ENCODE measurements at places on chromosomes 5 and 9.

DNA sequence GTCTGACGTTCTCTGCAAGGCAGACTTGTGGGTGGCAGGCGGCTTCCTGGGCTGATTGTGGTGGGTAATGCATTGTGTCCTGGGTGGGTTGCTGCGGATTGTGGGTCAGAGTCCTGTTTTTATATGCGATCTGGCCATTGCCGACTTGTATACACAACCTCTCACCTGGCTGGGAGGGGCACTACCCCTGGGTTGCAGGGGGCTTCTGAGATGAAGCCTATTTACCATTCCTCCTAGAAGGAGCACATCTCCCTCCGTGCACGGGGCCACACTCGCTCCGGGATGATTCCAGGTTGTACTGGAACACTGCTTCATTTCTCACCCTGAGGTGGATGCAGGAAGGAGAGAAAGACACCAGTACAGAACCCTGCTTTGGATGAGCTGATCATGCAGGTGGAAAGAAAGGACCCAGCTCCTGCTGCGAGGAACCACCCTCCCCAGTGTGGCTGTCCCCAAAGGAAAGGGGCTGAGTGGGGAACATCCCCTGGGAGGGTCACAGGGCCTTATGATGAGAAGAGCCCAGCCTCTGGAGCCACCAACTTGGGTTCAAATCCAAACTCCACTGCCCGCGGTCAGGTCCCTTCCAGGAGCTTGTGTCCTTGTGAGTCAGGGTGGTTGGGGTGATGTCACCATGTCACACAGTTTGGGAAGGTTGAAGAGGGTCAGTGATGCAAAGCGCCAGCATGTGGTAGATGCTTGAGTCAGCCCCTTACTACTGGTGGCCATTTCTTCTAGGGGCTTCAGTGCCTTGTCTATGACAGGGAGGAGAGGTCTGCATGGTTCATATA is 151.8 kb upstream of the COL5A1 start:
- DNase-seq = no peak

GRCh38 chr9:126667190-126668055 is 53.7 kb downstream of the LMX1B start:
- peak; percentile 54 for DNase-seq

GRCh38 chr5:1554410-1554967 is 30.7 kb upstream of the LPCAT1 start:
- DNase-seq = no peak

DNA sequence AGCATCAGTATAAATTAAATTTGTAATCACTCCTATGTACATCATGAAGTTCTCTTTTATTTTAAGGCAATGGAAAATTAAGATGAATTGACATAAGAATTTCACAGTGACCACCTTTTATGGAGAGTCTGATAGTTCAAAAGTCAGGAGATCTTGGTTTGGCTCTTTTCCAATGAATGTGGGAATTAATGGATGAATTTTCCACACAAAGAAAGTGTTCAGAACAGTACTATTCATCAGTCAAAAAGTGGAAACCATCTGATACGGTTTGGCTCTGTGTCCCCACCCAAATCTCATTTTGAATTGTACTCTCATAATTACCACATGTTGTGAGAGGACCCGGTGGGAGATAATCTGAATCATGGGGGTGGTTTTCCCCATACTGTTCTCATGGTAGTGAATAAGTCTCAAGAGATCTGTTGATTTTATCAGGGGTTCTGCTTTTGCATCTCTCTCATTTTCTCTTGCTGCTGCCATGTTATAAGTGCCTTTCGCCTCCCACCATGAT is 24.5 kb downstream of the CCDC125 start:
- no peak for DNase-seq

- DNase-seq = no peak
These were observed 111.5 kb upstream of the EQTN start for GRCh38 chr9:27408482-27408881.

- DNase-seq = no peak
These were observed 253.1 kb upstream of the PANK3 start for GRCh38 chr5:168832308-168832707.

- DNase-seq = no peak
These were observed 276.7 kb upstream of the ADRA1B start for GRCh38 chr5:159639590-159639989.

GRCh38 chr5:125408448-125409233 is 662.2 kb upstream of the ZNF608 start:
- no peak for DNase-seq

- DNase-seq = no peak
These were observed 950 bp downstream of the RGMB start for GRCh38 chr5:98774192-98775033.

GRCh38 chr5:178267876-178268275 is 35.3 kb upstream of the PHYKPL start:
- no peak for DNase-seq

DNA sequence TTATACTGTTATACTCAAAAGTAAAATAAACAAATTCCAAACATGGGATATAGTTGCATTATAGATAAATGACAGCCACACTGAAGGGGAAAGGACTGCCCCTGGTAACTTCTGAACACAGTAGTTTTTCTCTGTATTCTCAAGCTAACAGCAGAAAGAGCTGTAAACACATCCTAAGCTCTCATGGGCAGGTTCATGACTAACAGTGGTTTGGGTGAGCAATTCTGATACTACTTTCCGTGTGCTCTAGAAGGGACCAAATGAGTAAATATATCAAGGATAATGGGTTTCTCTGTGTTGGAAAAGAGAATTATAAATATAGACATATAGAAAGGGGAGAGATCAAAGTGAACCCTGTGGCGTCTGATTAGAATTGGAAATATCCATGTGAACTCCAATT is 2.2 kb upstream of the LCN6 start:
- no peak for DNase-seq

DNA sequence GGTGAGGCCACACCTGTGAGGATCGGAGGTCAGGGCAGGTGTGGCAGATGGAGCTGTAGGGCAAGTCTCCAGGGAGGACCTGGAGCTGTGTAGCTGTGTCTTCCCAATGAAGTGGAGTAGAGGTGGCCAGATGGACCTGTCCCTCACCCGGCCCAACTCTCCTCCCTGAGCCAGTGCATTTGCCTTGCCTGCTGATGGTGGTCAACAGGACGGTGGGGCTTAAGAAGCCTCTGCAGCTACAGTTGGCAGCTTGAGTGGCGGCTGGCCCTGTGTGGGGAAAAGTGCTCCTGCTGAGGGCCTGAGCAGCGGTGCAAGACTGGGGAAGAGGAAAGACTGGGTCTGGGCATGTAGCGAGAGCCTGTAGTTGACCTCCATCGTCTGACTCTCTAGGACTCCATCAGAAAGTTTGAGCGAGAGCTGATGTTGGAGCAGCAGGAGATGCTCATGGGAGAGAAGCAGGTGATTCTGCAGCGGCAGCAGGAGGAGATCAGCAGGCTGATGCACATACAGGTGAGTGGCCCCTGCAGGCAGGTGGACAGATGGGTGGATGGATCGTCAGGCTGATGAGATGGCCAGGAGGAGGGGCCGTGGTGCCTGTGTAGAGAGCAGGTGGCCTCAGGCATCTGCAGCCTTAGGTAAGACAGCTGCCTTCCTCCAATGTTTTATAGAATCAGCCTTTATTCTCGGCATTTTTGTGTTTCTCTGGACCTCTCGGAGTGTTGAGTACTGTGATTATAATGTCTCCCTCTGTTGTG is 24.9 kb downstream of the PITX1 start:
- DNase-seq = no peak

- no peak for DNase-seq
These were observed 13.6 kb downstream of the ITGA1 start for GRCh38 chr5:52801329-52801728.

- DNase-seq = no peak
These were observed 179.9 kb downstream of the GAS1 start for GRCh38 chr9:86767373-86767772.

DNA sequence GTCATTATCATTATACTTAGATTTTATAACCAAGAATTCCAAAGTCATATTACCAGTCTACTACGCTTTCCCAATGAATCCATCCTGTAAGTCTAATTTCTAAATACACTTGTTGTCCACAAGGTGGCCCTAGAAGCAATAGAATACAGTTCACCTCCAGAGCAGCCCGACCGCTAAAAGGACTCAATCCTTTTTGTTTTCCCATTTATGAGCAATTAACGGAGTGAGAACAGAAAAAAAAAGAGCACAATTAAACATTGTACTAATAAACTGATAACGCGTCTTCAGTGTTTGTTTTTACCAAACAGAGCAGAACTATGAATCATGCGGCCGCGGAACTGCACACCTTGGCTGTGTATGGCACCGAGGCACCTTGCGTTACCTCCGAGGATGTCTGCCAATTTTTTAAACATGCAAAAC is 160.7 kb upstream of the DAPK1 start:
- no peak for DNase-seq

GRCh38 chr5:88979244-88979643 is 96.3 kb upstream of the MEF2C start:
- DNase-seq = no peak

DNA sequence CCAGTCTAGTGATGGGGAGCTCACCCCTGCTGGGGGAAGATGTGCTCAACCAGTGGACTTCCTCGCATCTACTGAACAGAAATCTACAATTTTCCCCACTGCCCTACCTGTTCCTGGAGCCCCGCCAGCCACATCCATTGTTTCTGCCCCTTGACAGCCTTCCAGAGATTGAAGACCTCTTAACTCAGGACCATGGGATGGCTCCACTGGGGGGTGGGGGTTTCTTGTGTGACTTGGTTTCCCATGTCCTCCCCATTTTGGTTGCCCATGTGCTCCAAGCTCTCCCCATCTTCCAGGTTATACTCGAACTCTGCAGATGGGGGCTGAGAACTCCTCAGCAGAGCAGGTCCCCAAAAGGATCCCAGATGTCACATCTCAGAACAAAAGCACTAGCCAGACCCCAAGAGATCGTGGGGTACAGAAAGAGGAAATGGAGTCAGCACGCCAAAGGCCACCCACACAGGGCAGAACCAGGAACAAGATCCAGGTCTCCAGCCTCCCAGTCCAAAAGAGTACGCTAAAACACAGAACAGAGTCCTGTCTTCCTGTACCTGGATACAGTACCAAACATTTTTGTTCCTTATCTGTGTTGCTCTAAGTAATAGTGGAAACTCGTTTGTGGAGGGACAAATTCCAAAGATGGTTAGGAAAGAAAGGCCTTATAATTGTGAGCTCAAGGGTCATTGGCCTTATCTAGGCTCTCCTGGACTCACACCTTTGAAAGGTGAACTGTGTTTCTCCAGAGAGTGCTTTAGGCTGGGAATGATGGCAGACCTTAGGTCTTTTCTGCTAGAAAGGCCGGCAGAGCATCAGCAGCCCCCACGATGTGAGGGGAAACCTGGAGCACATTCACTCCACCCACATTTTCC is 15.8 kb downstream of the CORO2A start:
- no peak for DNase-seq

DNA sequence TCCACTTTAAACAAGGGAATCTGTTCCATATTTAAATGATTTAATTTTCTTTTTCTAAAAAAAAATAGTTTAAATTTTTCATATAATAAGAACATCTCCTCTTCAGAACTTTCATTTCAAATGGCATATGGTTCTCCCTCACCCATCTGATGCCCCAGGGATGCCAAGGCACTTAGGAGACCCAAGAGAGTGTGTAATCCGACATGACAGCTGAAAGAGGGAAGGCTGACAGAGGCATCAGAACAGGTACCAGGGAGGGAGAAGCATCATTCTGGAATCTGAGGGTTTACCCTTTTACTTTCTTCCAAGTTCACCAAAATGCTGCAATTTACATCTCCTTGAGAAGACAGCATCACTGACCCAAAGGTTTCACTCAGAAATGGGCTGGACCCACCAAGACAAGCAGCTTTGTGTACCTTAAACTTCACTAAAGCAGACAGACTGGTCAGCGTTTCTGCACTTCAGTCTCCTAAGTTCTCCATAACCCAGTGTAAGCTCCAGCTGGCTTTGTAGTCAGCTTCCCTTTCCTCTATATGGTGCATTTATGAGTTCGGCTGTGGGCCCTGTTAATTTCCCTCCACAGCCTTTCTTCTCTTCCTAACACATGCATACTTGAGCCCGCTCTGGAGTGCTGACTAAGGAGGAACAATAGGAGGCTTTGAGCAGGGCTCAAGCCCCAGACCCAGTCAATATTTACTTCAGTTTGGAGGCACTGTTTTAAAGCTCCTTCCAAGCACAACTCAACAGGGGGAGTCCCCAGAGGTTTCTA is 17.7 kb downstream of the EFNA5 start:
- DNase-seq = no peak

DNA sequence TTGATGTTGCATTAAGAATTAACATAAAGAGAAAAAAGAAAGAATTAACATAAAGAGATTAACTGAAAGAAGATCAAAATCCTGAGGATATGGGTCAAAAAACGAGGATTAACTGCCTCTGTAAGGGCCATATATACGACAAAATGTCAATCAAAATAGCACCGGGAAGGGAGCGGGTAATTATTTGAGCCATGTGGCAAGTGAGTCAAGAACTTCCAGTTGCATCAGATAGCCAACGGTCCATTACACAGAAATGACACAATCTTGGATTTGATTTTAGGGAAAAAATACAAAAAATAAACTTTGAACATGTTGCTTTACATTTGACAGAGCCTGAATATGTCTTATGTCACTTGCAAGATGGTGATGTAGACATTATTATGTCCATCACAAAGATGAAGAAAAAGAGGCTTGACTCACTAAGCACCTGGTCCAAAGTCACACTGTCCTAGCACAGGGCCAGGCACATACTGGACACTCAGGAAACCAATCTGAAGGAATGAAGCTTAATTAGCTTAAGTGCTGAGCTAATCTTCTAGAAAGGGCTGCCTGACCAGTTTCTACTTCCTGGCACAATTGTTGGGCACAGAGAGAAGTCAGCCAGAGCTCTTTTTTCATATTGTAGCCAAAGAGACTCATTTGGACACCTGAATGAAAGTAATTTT is 273.2 kb upstream of the PAPPA start:
- DNase-seq = no peak

GRCh38 chr5:168486136-168486879 is at the start of gene RARS1:
Gene RARS1, plus strand, starts transcription at chr5:168486471. Its CDS starts 28 bp downstream, at chr5:168486499.
- DNase-seq = peak; percentile 69

DNA sequence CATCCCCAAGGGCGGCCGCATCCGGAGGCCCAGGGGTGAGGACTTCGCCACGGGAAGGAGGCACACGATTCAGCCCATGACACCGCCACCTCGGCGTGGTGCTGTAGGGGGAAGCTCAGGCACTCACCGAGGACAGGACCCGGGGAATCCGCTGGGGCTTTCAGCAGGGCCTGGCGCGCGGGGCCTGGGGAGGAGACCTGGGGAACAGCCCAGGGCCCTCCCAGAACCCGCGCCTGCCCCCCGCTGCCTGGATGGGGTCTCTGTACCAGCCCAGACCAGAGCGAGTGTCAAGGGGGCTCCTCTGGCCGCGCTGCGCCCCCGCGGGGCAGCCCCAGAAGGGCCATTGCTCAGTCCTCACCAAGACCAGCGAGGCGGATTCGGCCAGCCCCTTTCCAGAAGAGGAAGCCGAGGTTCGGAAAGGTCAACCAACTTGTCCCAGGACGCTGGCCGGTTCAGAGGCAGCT is 12.8 kb downstream of the COL23A1 start:
- no peak for DNase-seq

DNA sequence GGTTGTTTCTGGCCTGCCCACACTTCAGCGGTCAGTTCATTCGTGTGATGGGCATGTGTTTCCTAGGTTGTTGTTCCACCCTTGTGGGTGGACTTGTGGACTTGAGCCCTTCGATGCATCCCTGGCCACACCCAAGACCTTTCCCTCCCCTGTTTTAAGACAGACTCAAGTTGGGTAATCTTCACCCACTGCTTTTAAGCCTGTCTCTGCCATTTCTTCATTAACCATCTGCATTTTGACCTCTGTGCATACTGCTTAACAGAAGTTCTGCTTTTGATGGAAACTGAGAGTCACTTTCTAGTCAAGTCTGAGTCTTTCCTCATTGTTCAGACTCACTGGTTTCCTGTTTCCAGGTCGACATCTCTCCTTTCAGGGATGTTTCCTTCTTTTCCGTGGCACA is 233.7 kb downstream of the ARHGEF28 start:
- DNase-seq = no peak

- no peak for DNase-seq
These were observed 122.4 kb upstream of the PRDM9 start for GRCh38 chr5:23385036-23385435.

Measured in DMS79 (cell line).